ENCODE measurements at places on chromosomes 3 and 15. TPM values are rescaled to one million over a fixed set of nuclear protein-coding genes. Genes with fewer than 3 reads are reported as not detected.

The ZSCAN29 gene
- total RNA-seq: 34.9 TPM

The GPR87 gene
- 0.62 TPM for total RNA-seq

The CFAP161 gene
- total RNA-seq: not detected

The GOLGA8M gene
- total RNA-seq: 1.5 TPM

The CAPN3 gene
- 1.6 TPM for total RNA-seq

The RASL12 gene
- not detected for total RNA-seq

The B3GALNT1 gene
- total RNA-seq: 2.4 TPM

The SLC9A9 gene
- total RNA-seq: 0.88 TPM

The BOC gene
- total RNA-seq: 2.1 TPM

The ACTRT3 gene
- total RNA-seq: 1.3 TPM

The CPLX3 gene
- total RNA-seq: 0.17 TPM

DNA sequence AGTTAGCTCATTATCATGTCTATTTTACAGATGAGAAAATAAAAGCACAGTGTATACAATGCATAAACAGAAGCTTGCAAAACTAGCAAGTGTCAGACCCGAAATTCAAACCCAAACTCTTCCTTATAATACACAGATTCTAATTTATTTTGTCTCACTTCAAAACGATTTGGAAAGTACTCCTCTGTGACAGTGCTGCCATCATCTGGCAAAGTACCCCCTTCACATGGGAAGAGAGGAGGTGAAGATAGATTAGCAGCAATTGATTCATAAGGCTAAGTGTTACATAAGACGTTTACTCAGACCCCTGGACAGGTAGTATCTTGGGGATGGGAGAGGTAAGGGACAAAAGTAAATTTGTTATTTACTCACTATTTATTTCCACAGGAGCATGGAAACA is 744.0 kb upstream of the SGO1 start:
- H3K36me3 ChIP-seq: no peaks in the 10 kb centered on the region
- H3K4me1 ChIP-seq: no peaks in the 10 kb centered on the region
- H3K27ac ChIP-seq: no peak overlapping the region
- no peaks in the 10 kb centered on the region for H3K27me3 ChIP-seq

DNA sequence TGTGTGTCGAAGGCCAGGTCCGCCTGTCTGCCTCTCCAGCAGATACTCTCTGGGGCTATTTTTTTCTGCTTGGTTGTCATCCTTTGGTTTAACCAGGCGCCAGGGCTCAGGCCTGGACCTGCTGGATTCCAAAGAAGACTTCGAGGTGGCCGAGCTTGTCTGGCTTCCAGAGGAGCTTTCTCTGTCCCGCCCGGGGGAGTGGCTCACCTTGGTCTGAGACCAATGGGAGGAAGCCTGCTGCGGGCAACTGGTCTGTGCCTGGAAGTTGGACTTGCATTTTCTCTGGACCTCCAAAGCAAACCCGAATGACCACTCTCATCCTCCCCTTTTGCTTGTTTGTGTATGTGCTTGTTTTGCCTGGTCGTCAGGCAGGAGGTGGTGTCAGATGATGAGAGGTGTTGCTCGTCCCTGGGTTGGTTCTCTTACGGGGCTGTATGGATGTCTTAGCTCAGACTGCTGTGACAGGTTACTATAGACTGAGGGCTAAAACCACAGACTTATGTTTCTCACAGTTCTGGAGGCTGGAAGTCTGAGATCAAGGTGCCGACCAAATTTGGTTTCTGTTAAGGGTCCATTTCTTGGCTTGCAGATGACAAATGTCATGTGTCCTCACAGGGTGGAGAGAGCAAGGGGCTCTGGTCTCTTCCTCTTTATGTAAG is 19.3 kb downstream of the IGF1R start:
- H3K27ac ChIP-seq: no peak overlapping the region
- H3K36me3 ChIP-seq: no peaks in the 10 kb centered on the region
- no peaks in the 10 kb centered on the region for H3K27me3 ChIP-seq

GRCh38 chr3:15284121-15284889 is 48.1 kb downstream of the SH3BP5 start:
- H3K27ac ChIP-seq: no peak overlapping the region
- H3K4me1 ChIP-seq: peaks cover 78% of the 10 kb centered on the region
- H3K36me3 ChIP-seq: peaks cover 49% of the 10 kb centered on the region

DNA sequence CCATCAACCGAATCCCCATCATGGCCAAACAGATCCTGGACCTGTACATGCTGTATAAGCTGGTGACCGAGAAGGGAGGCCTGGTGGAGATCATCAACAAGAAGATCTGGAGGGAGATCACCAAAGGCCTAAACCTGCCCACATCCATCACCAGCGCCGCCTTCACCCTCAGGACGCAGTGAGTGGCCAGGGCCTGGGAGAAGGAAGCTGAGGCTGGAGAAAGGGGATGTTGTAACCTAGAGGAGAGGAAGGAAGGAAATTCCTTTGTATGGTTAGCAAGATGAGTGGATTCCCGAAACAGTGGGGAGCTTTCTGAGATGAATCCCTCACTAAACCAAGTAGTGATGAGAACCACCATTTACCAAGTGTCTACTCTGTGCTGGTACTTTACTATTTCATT is 25.8 kb upstream of the CLK3 start:
- H3K27ac ChIP-seq: no peak overlapping the region
- peaks cover 42% of the 10 kb centered on the region for H3K36me3 ChIP-seq
- DNase-seq: no peak
- no peaks in the 10 kb centered on the region for H3K27me3 ChIP-seq
- peaks cover under 1% of the 10 kb centered on the region for H3K4me1 ChIP-seq
- no peak overlapping the region for H3K4me3 ChIP-seq

GRCh38 chr3:138972941-138973340 is 25.9 kb downstream of the FOXL2NB start:
- no peak for DNase-seq
- no peak overlapping the region for H3K27ac ChIP-seq
- peaks cover 9% of the 10 kb centered on the region for H3K27me3 ChIP-seq
- no peak overlapping the region for H3K4me3 ChIP-seq
- H3K36me3 ChIP-seq: no peaks in the 10 kb centered on the region

DNA sequence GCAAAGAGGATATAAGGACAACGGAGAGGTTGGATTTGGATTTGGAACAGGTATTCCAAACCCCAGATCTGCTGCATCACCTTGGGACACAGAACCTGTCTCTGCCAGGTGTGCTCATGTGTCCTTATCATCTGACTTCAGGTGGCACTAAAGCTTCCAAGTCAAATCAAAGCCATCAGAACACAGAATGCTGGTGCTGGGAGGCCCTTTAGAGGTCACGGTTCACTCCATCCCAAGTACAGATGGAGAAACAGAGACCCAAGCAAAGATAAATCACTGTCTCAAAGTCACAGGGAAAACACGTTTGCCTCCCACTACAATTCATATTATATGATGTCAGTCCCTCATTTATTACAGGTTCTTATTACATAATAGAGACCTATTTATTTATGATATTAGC is 72.8 kb downstream of the HES1 start:
- H3K36me3 ChIP-seq: peaks cover 1% of the 10 kb centered on the region
- no peak overlapping the region for H3K27ac ChIP-seq
- peaks cover 5% of the 10 kb centered on the region for H3K27me3 ChIP-seq
- DNase-seq: no peak
- H3K4me1 ChIP-seq: peaks cover 20% of the 10 kb centered on the region
- H3K4me3 ChIP-seq: no peak overlapping the region

GRCh38 chr3:45644791-45645201 is 44.4 kb upstream of the SACM1L start:
- H3K4me3 ChIP-seq: no peak overlapping the region
- peaks cover 6% of the 10 kb centered on the region for H3K4me1 ChIP-seq
- H3K36me3 ChIP-seq: peaks cover 7% of the 10 kb centered on the region
- no peak overlapping the region for H3K27ac ChIP-seq
- H3K27me3 ChIP-seq: no peaks in the 10 kb centered on the region

GRCh38 chr15:101239724-101240136 is 12.1 kb downstream of the CHSY1 start:
- peak overlapping the region; percentile 86 for H3K27ac ChIP-seq
- H3K4me1 ChIP-seq: peaks cover 89% of the 10 kb centered on the region
- H3K27me3 ChIP-seq: no peaks in the 10 kb centered on the region
- H3K36me3 ChIP-seq: peaks cover 43% of the 10 kb centered on the region
- H3K4me3 ChIP-seq: peak overlapping the region; percentile 58

- peaks cover 46% of the 10 kb centered on the region for H3K4me1 ChIP-seq
- no peaks in the 10 kb centered on the region for H3K27me3 ChIP-seq
- H3K4me3 ChIP-seq: peak overlapping the region; percentile 100
- peaks cover 31% of the 10 kb centered on the region for H3K36me3 ChIP-seq
Observed at GRCh38 chr15:48333540-48333939, 2.3 kb downstream of the DUT start.

DNA sequence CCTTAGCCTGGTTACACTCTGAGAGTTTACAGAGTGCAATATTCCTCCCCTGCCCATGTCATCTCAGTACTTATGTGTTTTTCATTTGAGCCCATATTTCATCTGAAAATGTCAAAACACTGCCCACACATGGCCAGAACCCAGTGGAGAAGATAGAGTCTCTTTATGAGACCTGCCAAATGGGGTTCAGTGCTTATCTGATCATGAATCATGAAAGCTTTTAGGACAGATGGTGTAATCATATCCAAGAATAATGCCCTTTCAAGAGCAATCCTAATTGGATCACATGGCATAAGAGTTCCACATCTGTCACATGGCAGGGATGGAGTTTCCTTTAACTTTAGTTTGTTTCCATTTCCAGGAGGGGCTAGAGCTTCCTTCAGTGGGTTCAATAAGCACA is 77.2 kb upstream of the AGBL1 start:
- no peak overlapping the region for H3K4me3 ChIP-seq
- DNase-seq: no peak
- H3K27ac ChIP-seq: no peak overlapping the region
- no peaks in the 10 kb centered on the region for H3K36me3 ChIP-seq

DNA sequence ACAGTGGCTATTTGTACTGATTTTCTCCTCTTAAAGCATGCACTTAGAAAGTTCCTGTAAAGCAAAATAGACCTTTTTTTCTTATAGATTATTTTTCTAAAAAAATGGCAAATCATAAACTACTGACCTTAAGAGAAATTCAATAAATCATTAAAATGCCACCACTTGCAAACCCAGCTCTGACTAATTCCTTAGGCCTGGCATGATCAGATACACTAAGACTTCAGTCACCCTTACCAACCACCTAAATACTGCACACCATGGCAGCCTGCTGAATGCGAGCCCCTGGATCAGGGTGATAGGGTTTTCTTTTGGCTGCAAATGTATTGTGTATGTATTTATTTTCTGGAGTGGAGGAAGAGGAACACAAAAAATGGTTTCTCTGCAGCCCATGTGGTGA is 370.6 kb upstream of the TBL1XR1 start:
- H3K4me1 ChIP-seq: no peaks in the 10 kb centered on the region
- peaks cover 2% of the 10 kb centered on the region for H3K36me3 ChIP-seq
- H3K27ac ChIP-seq: no peak overlapping the region
- DNase-seq: no peak

DNA sequence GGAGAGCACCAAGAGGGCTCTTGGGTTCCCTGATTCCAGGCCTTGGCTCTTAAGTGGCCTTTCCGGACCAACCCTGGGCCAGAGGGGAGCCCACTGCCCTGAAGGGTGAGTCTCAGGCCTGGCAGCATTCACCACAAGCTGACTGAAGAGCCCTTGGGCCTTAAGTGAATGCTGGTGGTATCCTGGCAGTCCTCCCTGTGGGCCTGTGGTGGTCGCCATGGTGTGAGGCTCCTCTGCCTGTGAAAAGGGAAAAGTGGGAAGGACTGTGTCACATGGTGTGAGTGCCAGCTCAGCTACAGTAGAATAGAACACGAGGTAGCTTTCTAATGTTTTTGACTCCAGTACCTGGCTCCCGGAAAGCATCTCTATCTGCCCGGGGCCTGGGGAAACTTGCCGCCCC is 15.3 kb downstream of the CHDH start:
- no peak overlapping the region for H3K27ac ChIP-seq
- no peak overlapping the region for H3K4me3 ChIP-seq
- no peaks in the 10 kb centered on the region for H3K4me1 ChIP-seq
- peaks cover 9% of the 10 kb centered on the region for H3K27me3 ChIP-seq
- DNase-seq: no peak
- no peaks in the 10 kb centered on the region for H3K36me3 ChIP-seq

- no peaks in the 10 kb centered on the region for H3K36me3 ChIP-seq
- peaks cover 6% of the 10 kb centered on the region for H3K4me1 ChIP-seq
- H3K27me3 ChIP-seq: peaks cover 3% of the 10 kb centered on the region
- H3K27ac ChIP-seq: no peak overlapping the region
- H3K4me3 ChIP-seq: no peak overlapping the region
- DNase-seq: no peak
Observed at GRCh38 chr3:186760141-186760833, 23.1 kb upstream of the EIF4A2 start.

DNA sequence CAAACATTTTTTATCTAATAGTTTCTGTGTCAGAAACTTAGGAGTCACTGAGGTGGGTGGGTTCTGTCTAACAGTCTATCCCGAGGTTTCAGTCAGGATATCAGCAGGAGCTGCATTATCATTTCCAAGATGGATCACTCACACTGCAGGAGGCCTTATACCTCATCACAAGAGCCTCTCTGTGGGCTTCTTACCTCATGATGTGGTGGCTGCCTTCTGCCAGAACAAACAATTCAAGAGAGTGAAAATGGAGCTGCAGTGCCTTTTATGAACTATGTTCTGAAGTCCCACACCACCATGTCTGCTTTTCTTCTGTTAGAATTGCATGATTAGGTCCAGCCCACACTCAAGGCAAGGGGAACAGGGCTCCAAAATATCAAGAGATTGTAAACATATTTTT is 27.9 kb downstream of the RFX7 start:
- DNase-seq: no peak
- no peak overlapping the region for H3K4me3 ChIP-seq
- H3K27me3 ChIP-seq: no peaks in the 10 kb centered on the region
- peaks cover 14% of the 10 kb centered on the region for H3K4me1 ChIP-seq
- H3K36me3 ChIP-seq: peaks cover 47% of the 10 kb centered on the region

- no peak overlapping the region for H3K27ac ChIP-seq
- peak overlapping the region; percentile 56 for H3K4me3 ChIP-seq
- H3K36me3 ChIP-seq: no peaks in the 10 kb centered on the region
- no peak for DNase-seq
Observed at GRCh38 chr3:186235554-186235953, 126.5 kb downstream of the DGKG start.

DNA sequence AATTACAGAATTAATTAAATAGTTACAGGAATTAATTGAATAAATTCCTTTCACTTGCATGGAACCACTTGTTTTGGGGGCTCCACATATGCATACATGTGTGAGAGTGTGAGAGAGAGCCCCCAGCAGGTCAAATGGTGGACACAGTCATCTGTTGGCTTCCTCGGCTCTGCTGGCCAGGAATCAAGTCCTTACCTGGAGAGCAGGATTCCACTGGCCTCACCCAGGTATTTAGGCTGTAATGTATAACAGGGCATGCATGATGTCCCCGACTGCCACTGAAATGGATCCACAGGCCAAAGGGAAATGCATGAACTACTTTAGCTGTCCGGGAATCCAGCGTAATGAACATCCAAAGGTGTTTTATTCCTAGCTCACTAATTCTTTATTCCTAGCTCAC is 139.7 kb upstream of the SMAD3 start:
- H3K36me3 ChIP-seq: no peaks in the 10 kb centered on the region
- H3K27ac ChIP-seq: no peak overlapping the region
- peaks cover 9% of the 10 kb centered on the region for H3K27me3 ChIP-seq
- H3K4me3 ChIP-seq: no peak overlapping the region
- peaks cover 11% of the 10 kb centered on the region for H3K4me1 ChIP-seq

GRCh38 chr3:79872483-79872882 is 104.7 kb upstream of the ROBO1 start:
- no peaks in the 10 kb centered on the region for H3K27me3 ChIP-seq
- H3K36me3 ChIP-seq: no peaks in the 10 kb centered on the region
- no peak overlapping the region for H3K4me3 ChIP-seq
- no peak overlapping the region for H3K27ac ChIP-seq

GRCh38 chr3:142888099-142888480 is 793 bp downstream of the PCOLCE2 start:
- H3K27me3 ChIP-seq: peaks cover 54% of the 10 kb centered on the region
- H3K36me3 ChIP-seq: no peaks in the 10 kb centered on the region
- peaks cover 5% of the 10 kb centered on the region for H3K4me1 ChIP-seq
- no peak overlapping the region for H3K27ac ChIP-seq
- no peak for DNase-seq
